ENCODE measurements at places on chromosomes 3 and 15.

DNA sequence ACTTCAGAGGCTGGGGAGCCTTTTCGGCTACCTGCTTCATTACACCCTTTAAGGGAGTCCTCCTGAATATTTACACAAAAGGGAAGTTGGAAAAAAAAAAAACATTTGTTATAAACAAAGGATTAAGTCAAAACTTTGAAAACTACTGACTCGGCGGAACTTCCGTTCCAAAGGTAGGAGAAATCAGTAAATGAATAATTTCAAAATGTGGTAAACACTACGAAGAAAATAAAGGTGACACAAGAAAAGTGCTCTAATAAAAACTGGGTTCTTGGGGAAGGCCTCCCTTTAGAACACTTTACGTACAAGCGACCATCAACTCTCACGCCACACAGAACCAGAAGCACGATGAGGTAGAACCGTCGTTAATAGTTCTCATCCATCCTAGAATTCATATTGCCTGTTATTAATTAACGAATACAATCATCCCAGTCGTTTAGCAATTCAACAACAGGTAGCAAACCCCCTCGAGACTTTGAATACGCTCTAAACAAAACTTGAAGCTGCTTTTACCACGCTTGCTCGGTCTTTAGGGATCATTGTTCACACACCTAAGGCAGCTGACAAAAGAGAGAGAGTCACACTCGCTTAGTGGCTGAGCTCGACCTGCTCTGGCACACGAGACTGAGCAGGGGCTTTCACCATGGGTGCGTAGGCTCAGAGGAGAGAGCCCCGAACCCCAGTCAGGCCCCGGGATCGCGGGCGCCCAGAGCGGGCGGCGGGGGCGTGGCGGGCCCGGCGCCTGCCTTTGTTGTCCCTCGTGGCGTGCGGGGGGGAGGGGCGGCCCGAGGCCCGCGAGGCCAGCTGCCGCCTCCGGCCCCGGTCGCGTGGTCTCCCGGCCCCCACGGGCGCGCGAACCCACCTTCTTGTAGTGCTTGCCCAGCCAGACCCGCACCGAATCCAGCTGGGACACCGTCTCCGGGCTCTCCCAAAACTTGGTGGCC lies 680 bp downstream of the SMARCC1 start:
- peak; percentile 8 for DNase-seq

DNA sequence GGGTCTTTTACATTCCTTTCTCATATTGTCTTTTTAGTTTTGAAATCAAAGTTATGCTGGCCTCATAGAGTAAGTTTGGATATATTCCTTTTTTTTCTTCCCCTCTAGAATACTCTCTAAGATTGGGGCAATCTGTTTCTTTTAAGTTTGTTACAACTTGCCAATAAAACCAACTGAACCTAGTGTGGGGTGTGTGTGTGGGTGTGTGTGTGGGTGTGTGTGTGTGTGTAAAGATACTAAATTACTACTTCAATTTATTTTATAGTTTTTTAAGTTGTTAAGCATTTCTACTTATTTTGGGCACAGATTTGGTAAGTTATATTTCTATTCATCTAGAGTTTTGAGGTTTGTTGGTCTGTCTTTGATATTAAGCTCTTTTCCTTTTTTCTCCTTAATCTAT lies 198.2 kb upstream of the TMC3 start:
- DNase-seq, result no peak

DNA sequence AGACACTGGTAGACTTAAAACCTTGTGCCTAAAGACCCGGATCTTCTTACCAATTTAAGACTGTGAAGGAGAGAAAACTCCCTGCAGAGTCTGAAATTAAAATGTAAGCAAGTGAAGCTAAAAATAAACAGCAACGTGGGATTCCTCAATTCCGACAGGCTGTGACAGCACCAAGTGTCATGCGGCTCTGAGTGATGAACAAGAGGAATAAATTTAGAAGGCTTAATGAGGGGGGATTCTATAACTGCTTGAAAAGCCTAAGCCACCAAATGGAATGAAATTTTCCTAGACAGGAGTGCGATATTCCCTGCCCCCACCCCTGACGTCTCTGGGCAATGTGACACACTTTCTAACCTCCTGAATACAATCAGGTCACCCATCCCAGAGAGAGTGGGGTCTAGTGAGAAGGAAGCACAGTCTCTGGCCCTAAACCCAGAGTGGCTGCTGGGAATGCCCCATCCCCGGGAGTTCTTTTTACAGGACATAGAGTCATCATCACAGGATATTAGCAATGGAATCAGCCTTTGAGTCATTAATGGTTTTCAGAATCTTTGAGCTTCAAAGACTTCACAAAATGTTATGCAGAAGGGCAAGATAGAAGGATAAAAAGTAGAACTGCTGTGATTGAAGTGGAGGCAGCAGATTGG lies 114.3 kb downstream of the EDEM1 start:
- no peak for DNase-seq

- no peak for DNase-seq
Observed at GRCh38 chr15:53843869-53844569, 84.6 kb upstream of the WDR72 start.

- DNase-seq, result no peak
Observed at GRCh38 chr3:104316118-104316517, 1050.6 kb upstream of the ALCAM start.

- DNase-seq, result no peak
Observed at GRCh38 chr3:60549863-60550262, 701.4 kb downstream of the FHIT start.

- DNase-seq, result no peak
Observed at GRCh38 chr15:98996169-98996568, 11.4 kb downstream of the PGPEP1L start.

DNA sequence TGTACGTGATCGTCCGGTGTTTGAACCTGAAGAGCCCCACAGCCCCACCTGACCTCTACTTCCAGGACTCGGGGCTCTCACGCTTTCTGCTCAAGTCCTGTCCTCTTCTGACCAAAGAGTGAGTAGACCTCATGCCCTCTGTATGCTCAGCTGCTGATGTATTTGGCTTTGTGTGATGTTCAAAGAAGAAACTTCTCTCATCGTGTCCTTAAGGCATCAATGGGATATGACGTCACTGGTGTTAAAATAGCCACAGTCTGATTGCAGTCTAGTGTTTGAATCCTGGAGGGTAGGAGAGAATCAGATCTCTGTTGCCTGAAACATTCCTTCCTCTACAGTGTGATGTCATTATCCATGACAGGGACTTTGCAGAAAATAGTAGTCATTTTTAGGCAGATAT lies 28.1 kb downstream of the ABHD2 start:
- peak; percentile 96 for DNase-seq

DNA sequence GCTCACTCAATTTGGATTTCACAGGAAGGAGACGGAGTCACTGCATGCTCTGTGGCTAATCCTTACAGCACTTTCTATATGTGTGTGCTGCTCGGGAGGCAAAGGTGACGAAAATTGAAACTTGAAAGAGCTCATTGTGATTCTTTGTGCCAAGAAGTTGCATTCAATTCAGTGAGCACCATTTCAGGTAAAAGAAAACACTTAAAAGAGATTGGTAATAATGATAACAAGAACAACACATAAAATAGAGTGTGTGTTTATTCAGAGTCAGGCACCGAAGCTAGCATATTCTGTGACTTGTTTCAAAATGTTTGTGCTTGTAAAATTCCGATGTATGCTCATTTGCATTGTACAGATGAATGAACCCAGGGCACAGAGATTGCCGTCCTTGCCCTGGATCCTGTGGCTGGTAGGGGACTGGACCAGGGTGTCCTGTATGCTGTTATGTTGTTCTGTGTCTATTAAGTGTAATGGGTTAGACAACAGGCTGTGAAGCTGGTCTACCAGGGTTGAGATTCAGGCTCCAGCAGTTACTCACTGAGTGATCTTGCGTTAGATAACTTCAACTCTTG lies 193.3 kb upstream of the PROK2 start:
- DNase-seq, result no peak

- DNase-seq, result no peak
Observed at GRCh38 chr3:154970797-154971196, 109.3 kb upstream of the MME start.

GRCh38 chr3:70072180-70072579 lies 72.6 kb downstream of the SAMMSON start:
- no peak for DNase-seq

DNA sequence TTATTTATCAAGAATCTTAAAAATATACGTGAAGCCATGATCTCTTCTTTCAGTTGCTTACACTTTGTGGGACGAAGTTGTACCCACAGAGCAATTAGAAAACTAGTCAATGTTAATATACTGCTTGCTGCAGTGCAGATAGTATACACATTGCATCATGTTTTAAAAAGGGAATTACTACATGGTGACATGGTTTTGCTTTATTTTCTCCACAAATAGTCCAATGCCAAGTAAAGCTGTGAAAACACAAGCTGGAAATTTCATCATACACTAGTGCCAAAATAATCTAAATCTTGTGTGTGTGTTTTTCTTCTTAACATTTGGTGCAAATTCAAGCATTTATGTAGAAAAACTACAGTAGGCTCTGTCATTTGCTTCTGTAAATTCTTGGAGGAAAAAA lies 233.0 kb downstream of the EPHA3 start:
- no peak for DNase-seq

DNA sequence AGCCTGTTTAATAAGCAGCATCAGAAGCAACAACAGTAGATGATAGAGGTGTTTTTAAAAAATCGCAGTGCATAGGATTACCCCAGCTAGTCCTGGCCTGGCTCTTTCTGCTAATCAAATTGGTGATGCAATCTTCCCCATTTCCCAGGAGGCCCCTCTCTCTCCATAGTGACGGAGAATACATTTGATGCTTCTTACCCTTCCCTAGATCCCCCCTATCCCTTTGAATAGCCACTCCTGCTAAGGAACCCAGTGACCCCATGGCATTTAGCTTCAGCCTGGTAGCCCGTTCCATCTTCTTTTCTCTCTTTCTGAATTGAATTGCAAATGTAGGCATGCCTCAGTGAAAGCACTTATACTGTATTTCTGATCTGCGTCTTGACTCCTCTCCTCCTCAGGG lies 223.6 kb upstream of the GAP43 start:
- DNase-seq, result no peak

DNA sequence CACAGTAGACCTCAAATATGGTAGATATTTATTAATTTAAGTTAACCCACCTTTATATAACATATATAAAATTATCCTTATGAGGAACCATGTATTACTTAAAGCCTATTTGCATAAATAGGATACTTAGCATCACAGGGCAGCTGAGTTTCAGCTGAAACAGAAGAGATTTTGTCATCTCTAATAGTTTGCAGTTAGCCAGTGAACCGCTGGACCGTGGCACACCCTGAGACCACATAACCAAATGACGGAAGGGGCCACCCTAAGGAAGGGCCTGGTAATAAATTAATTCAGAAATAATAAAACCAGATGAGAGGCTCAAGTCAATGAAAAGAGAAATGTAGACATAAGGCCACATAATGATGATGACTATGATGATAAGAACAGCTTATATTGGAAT lies 107.7 kb downstream of the MYO5A start:
- no peak for DNase-seq

DNA sequence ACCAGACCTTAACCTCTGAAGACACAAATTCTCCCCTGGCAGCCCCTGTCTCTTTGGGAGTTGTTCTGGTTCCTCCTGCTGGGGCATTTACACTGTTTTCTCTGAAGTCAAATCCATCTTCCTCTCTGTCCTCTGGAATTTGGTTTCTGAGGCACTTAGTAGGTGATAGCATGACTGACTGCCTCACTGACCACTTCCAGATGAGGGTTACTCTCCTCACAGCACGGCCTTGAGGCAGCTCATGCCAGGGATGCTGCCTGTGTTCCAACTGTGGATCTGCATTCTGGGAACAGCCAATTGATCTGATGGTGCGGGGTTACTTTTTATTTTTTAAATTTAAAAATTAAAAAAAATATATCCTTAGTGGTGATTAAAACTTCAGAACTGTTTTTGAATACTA lies 140.9 kb upstream of the ROPN1 start:
- no peak for DNase-seq

DNA sequence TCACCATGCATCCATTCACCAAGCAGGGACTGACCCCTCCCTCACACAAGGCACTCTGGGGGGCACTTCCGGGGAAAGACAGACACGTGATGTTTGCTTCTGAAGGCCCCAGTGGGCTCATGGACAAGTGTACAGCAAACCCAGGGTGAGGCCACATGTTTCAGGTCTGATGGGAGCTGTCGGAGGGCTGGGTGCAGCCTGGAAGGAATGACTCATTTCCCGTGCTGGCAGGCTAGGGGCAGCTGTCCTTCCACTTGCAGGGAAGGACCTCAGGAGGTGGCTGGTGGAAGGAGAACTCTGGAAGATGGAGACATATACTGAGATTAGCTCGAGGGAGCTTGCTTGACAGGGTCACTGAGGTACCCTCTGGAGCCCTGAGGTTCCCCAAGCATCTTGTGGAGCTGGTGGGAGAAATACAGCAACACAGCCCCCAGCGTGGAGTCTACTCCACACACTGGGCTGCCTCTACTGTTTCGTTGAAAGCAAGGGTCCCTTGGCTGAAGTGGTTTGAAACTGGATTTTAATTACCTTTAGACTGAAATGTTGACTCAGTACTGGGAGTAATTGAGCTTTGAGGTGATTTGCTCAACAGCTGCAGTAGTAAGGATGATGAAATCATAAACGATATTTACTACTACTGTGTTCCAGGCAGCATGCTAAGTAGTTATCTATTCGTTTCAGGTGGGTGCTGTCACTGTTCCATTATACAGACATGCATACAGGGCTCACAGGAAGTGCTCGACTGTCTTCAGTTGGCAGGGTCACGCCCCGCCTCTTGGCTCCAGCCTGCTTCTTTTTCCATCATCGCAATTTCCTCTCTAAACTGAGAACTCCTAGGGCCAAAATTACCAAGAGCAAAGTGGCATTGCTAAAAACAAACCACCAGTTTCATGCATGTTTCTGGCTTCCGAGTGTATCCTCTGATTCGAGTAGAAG lies 230.4 kb downstream of the ADAMTS17 start:
- no peak for DNase-seq

- no peak for DNase-seq
Observed at GRCh38 chr3:67647390-67647878, 7.0 kb downstream of the SUCLG2 start.

GRCh38 chr15:96290679-96291078 lies 39.8 kb upstream of the NR2F2 start:
- no peak for DNase-seq
